Activated T-cell treated with anti-CD3 and anti-CD28 coated beads for 1 hour (primary cell): ENCODE measurements at places on chromosomes 4 and X.

DNA sequence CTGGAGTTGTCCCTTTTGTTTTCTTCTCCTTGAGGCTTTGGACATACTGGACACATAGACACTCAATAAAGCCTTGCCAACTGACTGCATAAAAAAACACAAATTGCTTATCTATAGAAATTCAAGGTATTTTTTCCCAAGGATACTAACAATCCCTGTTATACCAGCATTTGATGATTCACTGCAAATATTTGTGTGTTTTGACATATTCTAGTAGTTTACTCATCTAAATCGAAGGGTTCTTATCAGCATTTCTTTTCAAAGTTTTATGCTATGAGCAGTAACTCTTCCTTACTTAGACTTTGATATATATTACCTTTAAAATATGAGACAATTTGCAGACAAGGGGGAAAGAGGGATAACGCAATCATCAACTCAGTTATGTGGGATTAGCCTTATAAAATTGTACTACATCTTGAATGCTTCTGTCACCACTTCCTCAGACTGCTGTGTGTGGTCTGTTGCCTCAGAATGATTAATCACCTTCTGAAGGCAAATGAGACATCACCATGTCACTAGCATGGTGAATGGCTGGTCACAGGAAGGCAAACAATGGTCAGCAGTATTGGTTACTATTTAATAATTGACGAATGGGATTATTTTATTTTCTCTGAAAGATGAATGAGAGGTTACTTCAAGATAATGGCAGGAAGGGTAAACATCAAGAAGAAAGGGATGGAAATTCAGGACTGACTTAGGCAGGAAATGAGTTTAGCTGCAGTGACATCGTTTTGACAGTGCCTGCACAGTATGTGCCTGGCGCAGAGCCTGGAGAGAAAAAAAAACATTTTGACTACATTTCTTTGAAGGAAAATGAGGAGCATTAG is 544.3 kb upstream of the CNKSR2 start:
- DNase-seq = no peak

DNA sequence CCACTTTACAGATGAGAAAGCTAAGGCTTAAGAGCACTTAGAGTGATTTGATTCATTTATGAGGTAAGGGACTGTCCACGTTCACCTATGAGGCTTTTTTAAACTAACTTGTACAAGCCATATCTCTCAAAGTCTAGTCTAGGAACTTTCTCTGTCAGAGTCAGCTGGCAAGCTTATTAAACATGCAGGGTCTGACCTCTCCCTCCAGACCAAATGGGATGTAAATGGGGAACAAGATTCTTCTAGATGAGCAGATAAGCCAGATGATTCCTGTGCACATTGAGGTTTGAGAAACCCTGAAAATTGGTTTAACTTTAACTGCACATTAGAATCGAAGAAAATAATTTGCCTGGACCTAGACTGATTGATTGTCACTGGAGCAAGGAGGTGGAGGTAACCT is 160.0 kb upstream of the SPRY1 start:
- DNase-seq = no peak

- no peak for DNase-seq
These were observed 224.0 kb downstream of the APBB2 start for GRCh38 chr4:40990236-40990898.

DNA sequence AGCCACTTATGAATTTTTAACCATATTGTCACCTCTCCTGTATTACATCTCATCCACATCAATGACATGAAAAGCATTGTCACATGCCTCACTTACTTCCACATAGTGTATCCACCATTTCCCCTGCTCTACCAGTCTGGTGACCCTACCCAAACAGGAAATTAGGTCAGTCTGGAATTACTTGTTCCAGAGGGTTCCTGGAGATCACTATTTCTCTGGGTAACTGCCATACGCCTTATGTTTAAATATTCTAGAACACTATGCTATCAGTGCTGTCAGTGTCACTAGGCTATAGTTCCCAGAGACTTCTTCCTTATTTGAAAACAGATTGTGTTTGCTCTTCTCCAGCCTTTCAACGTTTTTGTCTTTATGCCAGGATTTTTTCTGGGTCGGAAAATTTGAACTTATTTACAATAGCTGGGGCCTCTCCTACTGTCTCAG is 15.0 kb downstream of the SRPX2 start:
- DNase-seq = no peak

- no peak for DNase-seq
These were observed 448.2 kb upstream of the FAT1 start for GRCh38 chr4:187171706-187172339.

DNA sequence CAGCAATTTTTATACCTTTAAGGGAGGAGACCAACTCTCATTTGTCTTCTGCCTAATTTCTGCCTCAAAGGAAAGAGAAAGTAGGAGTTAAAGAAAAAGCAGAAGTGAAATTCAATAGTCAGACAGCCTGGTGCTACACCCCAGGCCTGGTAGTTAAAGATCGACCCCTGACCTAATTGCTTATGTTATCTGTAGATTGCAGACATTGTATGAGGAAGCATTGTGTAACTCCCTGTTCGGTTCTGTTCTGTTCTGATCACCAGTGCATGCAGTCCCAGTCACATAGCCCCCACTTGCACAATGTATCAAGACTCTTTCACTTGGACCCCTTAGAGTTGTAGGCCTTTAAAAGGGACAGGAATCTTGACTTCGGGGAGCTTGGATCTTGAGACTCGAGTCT is 335.9 kb upstream of the AR start:
- no peak for DNase-seq

DNA sequence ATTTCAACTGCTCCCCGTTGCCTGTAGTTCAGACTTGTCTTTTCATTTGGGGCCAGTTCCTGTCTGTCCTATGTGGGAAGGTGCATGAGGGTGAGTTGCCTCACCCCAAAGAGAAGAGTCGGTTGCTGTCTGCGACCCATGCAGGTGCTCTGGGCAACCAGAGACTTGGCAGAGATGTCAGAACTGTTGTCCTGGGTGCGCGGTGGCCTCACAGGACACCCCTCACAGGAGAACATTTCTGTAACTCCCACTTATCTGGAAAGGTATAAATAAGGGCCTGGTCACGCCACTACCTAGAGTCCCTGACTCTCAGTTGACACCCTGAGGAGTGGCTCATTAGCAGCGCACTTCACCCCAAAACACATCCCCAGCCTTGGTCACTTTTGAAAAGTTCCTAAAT is 9.7 kb upstream of the NAT8L start:
- no peak for DNase-seq

- DNase-seq = no peak
These were observed 209.1 kb upstream of the JADE1 start for GRCh38 chr4:128600410-128600809.

DNA sequence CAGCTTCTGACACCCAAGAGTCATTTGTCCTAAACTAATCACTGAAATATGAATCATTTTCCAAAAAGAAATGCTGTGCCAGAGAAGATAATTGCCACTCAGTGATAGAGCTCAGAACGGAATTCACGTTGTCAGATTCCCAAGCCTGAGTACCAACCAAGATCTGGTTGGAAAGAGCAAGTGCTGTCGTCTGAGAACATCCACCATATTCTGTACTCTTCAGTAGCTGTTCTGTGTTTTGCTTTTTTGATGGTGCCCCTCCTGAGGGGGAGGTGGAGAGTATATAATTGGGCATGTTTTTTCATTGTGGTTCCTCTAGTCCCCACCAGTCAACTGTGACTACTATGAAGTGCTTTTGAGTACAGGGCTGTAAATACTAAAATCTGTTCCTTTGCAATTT is 13.2 kb downstream of the RUFY3 start:
- DNase-seq = no peak

GRCh38 chrX:421646-422391 is 35.1 kb upstream of the PPP2R3B start:
- DNase-seq = no peak

DNA sequence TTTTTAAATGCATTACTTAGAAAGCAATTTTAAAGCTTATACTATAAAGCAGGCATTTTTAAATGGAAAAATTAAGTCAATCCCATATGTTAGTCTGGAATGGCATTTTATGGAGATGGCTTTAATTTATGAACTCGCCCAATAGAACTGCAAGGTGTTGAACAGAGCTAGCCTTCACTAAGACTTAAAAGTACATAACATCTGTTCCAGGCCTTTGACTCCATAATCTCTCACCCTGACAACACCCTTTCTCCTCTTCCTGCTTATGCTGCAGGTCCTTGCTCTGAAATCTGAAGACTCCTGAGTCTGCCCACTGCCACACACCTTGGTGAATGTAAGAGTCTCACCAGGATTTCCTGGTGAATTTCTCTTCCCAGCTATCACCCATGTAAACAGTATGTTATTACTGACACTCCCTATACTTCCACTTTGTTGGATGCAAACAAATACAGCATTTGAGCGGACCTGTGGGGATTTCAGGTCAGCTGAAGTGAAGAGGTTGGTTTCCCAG is 17.7 kb upstream of the SLC39A8 start:
- no peak for DNase-seq

GRCh38 chr4:64359489-64359888 is 49.8 kb downstream of the TECRL start:
- no peak for DNase-seq

DNA sequence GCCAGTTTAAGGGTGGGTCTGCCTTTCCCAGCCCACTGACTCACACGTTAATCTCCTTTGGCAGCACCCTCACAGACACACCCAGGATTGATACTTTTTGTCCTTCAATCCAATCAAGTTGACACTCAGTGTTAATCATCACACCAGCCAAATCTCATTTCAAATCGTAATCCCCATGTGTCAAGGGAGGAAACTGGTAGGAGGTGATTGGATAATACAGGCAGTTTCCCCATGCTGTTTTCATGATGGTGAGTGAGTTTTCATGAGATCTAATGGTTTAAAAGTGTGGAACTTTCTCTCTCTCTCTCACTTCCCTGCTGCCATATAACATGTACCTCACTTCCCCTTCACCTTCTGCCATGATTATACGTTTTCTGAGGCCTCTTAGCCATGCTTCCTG is 647.2 kb upstream of the FRG1 start:
- no peak for DNase-seq

- no peak for DNase-seq
These were observed 17.6 kb upstream of the CCNI start for GRCh38 chr4:77093401-77093800.

DNA sequence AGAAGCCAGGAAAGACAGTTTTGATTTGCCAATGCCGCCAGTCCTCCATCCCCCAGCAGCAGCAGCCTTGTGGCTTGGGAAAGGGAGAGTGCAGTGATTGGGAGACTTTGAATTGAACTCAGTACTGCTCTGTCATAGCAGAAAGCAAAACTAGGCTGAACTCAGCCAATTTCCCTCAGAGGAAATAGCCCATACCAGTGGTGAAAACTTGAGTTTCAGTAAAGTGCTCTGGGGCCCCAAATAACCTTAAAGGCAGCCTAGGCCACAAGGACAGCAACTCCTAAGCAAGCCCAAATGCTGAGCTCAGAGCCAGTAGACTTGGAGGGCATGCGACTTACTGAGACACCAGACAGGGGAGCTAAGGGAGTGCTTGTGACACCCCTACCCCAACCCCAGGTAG is 2.0 kb upstream of the PROM1 start:
- no peak for DNase-seq

GRCh38 chr4:41796545-41797210 is 48.2 kb upstream of the PHOX2B start:
- DNase-seq = no peak

DNA sequence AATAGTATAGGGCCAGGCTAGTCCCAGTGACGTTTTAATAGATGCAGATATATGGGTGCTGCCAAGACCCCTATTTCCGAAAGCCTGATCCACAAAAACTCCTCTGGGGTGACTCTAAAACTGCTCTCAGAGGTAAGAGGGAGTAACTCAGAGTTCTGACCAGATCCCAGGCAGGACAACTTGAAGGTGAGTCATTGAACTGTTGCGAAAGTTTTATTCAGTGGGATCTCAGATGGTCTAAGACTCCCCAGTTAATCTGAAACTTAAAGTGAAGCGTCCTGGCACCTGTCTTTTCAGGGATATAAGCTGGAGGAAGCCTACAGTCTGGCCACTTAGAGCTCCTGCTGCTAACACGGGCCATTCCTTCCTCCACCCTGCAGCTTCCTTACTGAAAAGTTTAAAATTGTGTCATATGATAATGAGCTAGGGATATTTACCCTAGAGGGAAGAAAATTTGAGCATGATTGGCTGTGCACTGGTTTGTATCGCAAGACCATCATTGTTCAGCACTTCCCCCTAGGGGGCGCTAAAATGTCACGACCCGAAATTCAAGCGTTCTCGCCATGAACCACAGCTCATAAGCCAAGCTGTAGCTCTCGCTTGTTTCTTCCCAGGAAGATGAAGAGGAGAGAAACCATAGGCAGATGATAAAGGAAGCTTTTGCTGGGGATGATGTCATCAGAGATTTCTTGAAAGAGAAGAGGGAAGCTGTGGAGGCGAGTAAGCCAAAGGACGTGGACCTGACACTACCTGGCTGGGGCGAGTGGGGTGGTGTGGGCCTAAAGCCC is 19.5 kb downstream of the UTP14A start:
- peak; percentile 54 for DNase-seq

- DNase-seq = no peak
These were observed 83.9 kb upstream of the RAI2 start for GRCh38 chrX:17944833-17945497.

DNA sequence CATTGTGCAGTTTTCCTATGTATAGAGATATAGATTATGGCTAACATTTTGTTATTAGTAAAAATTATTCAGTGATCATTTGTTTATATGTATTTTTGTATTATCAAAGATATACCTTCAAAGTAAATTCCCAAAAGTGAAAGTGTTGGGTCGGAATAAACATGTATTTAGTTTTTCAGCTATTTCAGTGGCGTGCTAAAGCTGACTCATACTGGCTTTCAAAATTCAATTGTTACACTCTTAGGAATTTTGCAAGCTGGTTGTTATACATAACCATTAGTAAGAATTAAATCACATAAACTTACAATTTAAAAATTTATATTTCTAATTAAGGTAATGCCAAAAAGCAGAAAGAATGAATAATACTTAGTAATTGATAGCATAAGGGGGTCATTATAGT is 288.4 kb upstream of the NRK start:
- DNase-seq = no peak

- no peak for DNase-seq
These were observed 242.8 kb upstream of the DKK2 start for GRCh38 chr4:107278791-107279483.

- no peak for DNase-seq
These were observed 92.4 kb upstream of the AP1S2 start for GRCh38 chrX:15946783-15947580.
